CD4-positive, alpha-beta T cell treated with Interleukin-1 beta for 1 hour (primary cell): ENCODE measurements at places on chromosomes 5 and 9.

- DNase-seq: no peak
These were observed 222.8 kb downstream of the HSPA4 start for GRCh38 chr5:133274597-133274935.

DNA sequence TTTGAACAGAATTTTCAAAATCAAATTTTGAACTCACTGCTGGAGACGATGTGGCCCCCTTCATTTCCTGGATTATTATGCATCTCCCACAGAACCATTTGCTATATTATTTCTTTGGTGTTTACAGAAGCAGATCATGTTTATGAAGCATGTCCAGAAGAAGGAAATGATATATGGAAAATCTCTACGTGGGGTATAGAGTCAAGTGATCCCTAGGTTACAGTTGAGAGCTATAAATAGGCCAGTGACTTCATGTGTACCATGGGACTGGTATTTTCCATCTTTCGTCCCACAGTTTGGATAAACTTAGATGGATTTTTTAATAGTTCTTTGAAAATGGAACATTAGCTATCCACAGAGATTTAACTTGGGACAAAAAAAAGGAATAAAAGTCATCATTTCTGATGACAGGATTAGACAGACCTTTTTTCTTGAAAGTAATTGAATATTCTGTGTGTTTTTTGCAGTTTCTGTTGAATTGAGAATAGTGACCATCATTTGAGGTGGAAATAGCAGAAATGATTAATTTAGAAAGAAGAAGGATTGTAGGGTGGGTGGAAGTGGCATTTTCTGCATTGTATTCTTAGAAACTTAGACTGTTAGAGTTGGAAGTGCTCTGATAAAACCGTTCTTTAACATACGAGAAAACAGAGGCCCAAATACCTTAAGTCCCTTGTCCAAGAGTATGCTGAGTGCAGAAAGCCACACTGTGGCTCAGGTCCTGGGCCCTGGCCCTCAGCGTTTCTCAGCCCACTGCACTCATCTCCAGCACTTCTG is 136.4 kb downstream of the PIP5K1B start:
- no peak for DNase-seq

GRCh38 chr9:129945314-129945713 is 97.7 kb downstream of the FNBP1 start:
- DNase-seq: no peak

- no peak for DNase-seq
These were observed 353.5 kb downstream of the FBXL17 start for GRCh38 chr5:108028412-108028811.

DNA sequence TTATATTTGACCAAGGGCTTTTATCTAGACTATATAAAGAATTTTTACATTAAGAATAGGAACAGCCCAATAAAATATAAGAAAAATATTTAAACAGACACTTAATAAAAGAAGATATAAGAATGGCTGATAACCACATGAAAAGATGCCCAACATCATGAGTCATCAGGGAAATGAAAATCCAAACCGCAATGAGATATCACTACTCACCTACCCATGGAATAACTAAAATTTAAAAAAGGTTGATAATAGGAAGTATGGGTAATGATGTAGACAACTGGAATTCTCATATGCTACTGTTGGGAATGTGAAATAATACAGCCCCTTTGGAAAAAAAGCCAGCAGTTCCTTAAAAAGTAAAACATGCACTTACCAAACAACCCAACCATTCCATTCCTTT is 206.9 kb upstream of the PCSK5 start:
- no peak for DNase-seq

DNA sequence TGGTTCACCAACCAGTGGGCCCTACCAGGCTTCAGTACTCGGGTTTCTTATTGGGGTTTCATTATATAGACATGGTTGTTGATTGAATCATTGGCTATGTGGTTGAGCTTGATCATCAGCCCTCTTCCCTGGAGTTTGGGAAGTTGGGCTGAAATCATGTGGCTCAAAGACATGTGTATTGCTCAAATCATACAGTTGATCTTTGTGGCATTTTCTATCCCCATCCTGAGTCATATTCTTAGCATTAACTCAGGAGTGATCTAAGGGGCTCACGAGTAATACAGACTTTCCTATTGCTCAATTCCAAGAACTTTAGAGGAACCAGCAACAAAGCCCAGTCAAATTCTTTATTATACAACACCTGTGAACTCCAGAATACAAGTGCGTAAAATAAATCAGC is 66.2 kb downstream of the SMC5 start:
- no peak for DNase-seq

- no peak for DNase-seq
These were observed 233.8 kb downstream of the HSPA4 start for GRCh38 chr5:133285583-133286021.
